CD4-positive, alpha-beta T cell treated with Interleukin-10 for 1 hour (primary cell): ENCODE measurements at places on chromosomes 4 and X.

DNA sequence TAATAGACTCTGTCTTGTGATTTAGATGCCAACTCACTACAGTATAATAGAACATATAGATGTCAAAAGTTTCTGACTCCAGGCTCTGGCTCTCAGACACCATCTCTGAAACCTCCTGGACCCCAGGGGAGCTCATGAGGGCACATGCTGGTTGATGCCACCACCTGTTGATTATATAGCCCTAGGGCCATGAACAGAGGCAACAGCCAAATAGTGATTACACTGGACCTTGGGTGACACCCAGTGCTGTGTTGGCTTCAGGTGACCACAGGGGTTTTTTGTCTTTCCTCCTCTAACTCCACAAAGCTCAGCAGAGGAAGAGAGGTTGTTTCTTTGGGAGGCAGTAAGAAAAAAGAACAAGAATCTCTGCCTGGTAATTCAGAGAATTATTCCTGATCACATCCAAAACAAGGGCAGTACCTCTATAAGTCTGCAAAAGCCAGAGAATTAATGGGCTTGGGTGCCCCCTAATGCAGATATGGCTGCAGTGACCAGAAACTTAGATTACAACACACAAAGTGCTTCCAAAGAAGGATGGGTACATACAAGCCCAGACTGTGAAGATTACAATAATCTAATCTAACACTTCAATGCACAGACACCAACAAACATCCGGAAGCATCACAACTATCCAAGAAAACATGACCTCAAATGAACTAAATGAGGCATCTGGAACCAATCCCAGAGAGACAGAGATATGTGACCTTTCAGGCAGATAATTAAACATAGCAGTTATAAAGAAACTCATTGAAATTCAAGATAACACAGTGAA is 1920.6 kb downstream of the ARAP2 start:
- DNase-seq, result no peak

DNA sequence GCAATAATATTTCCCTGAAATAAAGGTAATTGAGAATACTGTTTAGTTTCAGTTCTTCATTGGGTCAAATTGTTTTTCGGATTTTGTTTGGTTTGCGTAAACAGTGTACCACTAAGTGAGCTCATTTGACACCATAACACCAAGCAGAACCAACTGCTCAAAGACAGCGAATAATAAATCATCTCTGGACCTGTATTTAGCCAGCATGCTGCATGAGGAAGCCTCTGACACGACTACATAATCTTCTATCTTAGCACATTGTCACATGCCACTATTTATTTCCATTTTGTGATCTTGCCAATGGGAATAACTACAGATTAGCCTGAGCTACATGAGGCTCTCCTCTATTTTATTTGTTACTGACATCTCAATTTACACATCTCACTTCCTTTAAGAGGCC is 12.1 kb upstream of the PRKG2 start:
- DNase-seq, result no peak

DNA sequence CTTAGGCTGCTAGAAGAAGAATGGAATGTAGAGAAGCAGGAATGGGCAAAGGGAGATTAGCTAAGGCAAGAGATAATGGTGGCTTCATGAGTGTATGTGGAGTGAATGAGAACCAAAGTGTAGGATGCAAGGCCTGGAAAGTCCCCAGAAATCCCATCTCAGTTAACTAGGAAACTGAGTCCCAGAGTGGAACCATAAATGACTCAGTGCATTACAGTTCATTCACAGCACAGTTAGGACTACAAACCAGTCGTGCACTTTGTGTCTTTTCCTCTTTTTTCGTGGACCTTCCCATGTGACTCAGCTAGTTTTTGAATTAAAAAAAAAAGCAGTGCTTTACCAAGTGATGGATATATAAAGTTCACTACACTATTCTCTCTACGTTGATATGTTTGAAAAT is 27.7 kb upstream of the REST start:
- no peak for DNase-seq

- no peak for DNase-seq
Measured at GRCh38 chrX:77564823-77565222, 117.6 kb downstream of the FGF16 start.

GRCh38 chr4:177322881-177323280 is 13.2 kb downstream of the NEIL3 start:
- no peak for DNase-seq

DNA sequence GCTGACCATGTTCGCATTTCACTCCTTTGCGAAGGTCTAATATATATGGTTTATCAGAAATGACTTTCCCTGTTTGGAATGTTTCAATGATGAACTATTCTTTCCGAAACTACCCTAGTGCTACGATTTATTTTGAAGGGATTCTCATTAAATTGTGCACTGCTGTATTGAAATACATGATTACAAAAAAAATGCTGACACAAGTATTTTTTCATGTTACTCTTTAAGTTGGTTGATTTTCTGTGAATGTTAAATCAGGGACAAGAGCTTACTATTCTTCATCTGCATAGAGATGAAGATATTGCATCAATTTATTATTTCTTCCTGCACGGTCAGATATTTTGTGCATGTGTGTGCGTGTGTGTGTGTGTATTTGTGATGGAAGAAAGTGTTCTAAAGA is 731.5 kb upstream of the AGA start:
- no peak for DNase-seq

GRCh38 chr4:121712001-121712651 is 15.3 kb upstream of the ANXA5 start:
- no peak for DNase-seq

DNA sequence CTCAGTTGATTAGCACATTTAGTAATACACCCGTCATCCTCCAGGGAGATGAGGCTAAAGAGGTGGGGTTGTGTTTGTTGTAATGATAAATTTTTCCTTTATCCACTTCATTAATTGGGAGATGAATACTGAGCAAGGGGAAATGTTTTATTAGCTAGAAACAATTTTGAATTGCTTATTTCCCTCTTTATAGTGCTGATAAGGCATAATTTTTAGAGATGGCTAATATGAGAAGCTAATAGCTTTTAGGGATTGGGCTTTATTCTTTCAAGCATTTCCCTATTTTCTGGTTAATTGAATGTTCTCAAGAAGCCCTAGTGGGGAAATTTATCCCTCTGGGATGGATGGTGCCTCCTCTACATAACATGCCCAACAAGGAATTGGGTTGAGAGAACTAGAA is 365.2 kb upstream of the IGFBP7 start:
- no peak for DNase-seq

GRCh38 chr4:62455871-62456270 is 1255.7 kb downstream of the ADGRL3 start:
- no peak for DNase-seq

- DNase-seq, result no peak
Measured at GRCh38 chrX:97234471-97235081, 350.9 kb downstream of the RPA4 start.

GRCh38 chr4:166311169-166311568 is 438.1 kb downstream of the TLL1 start:
- DNase-seq, result no peak

- DNase-seq, result no peak
Measured at GRCh38 chr4:139175646-139176301, 1.2 kb downstream of the ELF2 start.

- DNase-seq, result peak; percentile 48
Measured at GRCh38 chrX:55907968-55908607, 190.5 kb downstream of the RRAGB start.

DNA sequence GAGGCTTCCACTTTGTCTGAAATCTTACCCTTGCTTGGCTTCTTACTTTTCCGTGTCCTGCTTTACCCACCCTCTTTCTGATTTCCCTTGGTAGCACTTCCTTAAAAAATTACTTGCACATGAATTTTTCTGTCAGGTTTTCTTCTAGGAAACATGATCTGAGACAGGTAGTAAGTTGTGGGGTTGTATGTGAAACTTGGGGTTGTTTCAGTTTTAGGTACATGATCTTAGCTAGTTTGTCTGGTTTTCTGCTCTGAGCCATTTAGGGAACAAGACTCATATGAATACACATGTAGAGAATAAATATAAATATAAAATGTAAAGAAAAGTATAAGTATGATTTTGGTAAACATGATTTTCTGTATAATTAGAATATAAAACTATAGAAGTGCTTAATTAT is 17.4 kb upstream of the ARMCX2 start:
- DNase-seq, result no peak

- DNase-seq, result no peak
Measured at GRCh38 chrX:68195561-68195960, 237.7 kb downstream of the OPHN1 start.
